ENCODE measurements at places on chromosomes 13 and 19. TPM values are rescaled to one million over a fixed set of nuclear protein-coding genes. Genes with fewer than 3 reads are reported as not detected.

Gene ZNF675
- 19.7 TPM for total RNA-seq

Gene KIR3DL2
- 0.54 TPM for total RNA-seq

Gene COMP
- not detected for total RNA-seq

Gene TEX101
- total RNA-seq = not detected

Gene SIGLEC14
- 0.91 TPM for total RNA-seq

Gene GSX1
- total RNA-seq = not detected

Gene SYNGR4
- total RNA-seq = not detected

Gene WDR87
- total RNA-seq = not detected

Gene ZIC2
- 0.26 TPM for total RNA-seq

Gene URAD
- not detected for total RNA-seq

Gene DIRAS1
- total RNA-seq = not detected

Gene HPN
- total RNA-seq = not detected

Gene MAP4K1
- 337 TPM for total RNA-seq

Gene ITPKC
- 5.8 TPM for total RNA-seq

Gene ZNF320
- total RNA-seq = 10.9 TPM

Gene ARHGAP45
- total RNA-seq = 361 TPM

Gene WDR62
- 34.5 TPM for total RNA-seq

Gene SHANK1
- total RNA-seq = not detected

Gene ZNF416
- 5.3 TPM for total RNA-seq

Gene CLEC4M
- not detected for total RNA-seq

Gene ZNF491
- total RNA-seq = 0.96 TPM

Gene TRIP10
- total RNA-seq = 22.2 TPM

Gene PAF1
- 48.9 TPM for total RNA-seq

Gene MAU2
- 82.4 TPM for total RNA-seq

Gene DBP
- total RNA-seq = 11.3 TPM

Gene RGCC
- 25.5 TPM for total RNA-seq

Gene ZNF93
- total RNA-seq = 18.6 TPM

Gene IGFL1
- total RNA-seq = not detected

Gene PRRG2
- total RNA-seq = 2.4 TPM

Gene NKG7
- total RNA-seq = 1,014 TPM

Gene COL4A2
- total RNA-seq = not detected

Gene ZNF808
- 33.9 TPM for total RNA-seq

Gene VSTM1
- not detected for total RNA-seq

Gene TMEM190
- not detected for total RNA-seq

Gene ERICH6B
- not detected for total RNA-seq

Gene PLPPR3
- not detected for total RNA-seq

Gene ZNF471
- 0.55 TPM for total RNA-seq

Gene SLC46A3
- 8.3 TPM for total RNA-seq

Gene ZNF541
- 0.40 TPM for total RNA-seq

Gene FGF21
- total RNA-seq = not detected

Gene EHD2
- total RNA-seq = 0.07 TPM

Gene ZNF578
- total RNA-seq = 1.9 TPM

Gene GRK1
- total RNA-seq = not detected

Gene IL4I1
- total RNA-seq = 12.3 TPM

Gene TICAM1
- 19.5 TPM for total RNA-seq

Gene DAND5
- total RNA-seq = 0.21 TPM

Gene DACT3
- total RNA-seq = 0.12 TPM

Gene C1QTNF9B
- total RNA-seq = not detected
